Stimulated activated CD4-positive, alpha-beta T cell treated with anti-CD3 and anti-CD28 coated beads, Interleukin-4, amount 100 ng/mL, for 48 hours (primary cell): ENCODE measurements at places on chromosomes 13 and 19.

DNA sequence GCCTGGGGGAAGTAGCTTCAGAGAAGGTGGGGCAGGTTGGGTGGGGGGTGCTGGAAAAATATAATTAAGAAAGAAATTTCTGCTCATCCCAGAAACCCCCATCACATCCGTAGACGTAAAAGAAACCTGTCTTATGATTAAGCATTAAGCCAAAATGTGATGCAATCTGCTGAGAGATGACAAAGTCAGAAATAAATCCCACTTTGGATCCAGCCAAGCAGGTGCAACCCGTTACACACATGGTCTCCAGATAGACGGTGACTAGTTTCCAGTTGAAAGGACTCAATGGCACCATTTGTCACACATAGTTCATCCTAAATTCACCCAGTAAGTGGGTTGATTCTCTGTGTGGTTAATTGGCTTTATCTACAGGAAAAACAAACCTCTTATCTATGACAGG is 34.1 kb downstream of the PSG5 start:
- no peak for DNase-seq

- no peak for DNase-seq
Observed at GRCh38 chr19:3949997-3950859, 17.4 kb downstream of the NMRK2 start.

GRCh38 chr19:54871696-54872095 is 2.3 kb upstream of the FCAR start:
- no peak for DNase-seq

GRCh38 chr13:73544175-73544574 is 485.4 kb downstream of the KLF5 start:
- no peak for DNase-seq

GRCh38 chr19:12331211-12331941 is 2.1 kb downstream of the ZNF563 start:
- DNase-seq: peak; percentile 80

DNA sequence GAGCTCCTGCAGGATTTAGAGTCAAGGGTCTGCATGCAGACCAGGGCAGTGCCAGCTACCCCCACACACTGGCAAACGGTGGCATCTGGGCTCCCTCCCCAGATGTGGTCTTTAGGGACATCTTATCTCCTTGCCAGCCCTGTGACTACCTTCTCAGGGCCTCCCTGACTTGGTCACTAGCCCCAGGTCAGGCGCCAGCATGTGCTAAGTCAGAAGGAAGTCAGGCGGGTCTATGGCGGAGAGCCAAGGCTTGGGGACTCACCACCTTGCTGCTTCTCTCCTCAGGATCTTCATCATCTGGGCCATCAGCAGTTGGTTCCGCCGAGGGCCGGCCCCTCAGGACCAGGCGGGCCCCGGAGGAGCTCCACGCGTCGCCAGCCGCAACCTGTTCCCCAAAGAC is 17.6 kb downstream of the CLPTM1 start:
- DNase-seq: no peak

DNA sequence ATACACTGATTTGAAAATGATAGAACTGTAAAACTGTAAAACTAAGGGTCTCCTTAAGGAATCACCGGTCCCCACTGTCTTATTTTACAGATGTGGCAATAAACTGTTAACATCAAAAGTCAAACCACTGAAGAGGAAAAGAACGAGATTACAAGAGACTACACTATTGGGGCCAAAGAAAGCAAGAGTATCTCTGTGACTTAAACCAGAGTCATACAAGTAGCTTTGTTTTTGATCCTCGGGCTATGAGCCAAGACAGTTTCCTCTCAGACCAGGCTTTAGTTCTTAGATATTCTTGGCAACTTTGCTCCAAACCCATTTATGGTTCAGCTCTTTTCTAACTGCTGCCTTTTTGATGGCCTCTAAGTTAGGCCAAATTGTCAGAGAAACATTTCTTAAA is 113.8 kb downstream of the TBC1D4 start:
- DNase-seq: no peak

DNA sequence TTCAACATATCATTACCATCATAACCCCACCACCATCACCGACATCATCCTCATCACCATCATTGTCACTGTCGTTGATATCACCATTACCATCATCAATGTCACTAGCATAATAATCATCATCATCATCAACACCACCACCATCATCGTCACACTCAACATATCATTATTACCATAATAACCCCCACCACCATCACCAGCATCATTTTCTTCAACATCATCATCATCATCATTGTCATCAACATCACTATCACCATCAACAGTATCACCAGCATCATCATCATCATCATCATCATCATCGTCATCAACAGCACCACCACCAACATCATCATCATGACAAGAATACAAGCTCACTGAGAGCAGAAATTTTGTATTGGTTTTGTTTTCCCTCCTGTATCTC is 83.8 kb downstream of the MBD3L1 start:
- no peak for DNase-seq

DNA sequence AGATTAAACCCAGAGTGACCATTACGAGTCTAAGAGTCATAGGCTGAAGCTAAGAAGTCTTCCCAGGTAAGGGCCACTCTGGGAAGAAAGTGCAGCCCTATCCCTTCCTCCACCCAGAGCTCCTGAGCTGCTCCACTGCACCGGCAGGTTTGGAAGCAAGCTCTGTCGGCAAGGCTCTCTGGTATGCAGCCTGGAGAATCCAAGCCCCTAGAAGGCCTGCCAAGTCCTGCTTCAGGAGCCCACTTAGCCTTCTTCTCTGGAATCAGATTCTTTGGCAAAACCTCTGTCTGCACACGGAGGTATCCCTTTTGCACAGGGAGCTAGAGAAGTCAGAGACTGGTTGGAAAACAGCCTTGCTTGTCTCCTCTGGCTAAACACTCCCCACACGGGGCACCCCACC is 58.5 kb downstream of the CEBPG start:
- no peak for DNase-seq

DNA sequence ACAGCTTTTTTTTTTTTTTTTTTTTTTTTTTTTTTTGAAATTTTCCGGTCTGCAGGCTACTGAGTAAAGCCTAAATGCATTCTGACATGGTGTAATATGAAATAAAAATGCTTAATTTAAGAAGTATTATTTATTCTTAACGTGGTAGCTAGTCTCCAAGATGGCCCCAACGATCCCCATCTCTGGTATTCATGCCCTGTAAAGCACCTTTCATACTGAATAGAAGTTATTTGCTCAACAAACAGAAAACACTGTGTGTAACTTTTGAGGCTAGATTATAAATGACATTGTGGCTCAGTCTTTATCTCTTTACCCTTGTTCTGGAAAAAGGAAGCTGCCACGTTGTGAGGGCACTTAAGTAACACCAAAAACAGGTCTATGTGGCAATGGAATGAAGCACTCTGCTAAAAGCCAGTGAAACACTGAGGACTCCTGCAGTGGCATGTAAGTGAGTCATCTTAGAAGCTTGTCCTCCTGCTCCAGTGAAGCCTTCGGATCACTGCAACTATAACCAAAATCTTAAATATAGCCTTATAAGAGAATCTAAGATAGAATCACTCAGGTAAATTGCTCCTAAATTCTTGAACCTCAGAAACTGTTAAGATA is 128.7 kb downstream of the UGGT2 start:
- no peak for DNase-seq

- no peak for DNase-seq
Observed at GRCh38 chr19:1630811-1631210, 21.6 kb downstream of the TCF3 start.

DNA sequence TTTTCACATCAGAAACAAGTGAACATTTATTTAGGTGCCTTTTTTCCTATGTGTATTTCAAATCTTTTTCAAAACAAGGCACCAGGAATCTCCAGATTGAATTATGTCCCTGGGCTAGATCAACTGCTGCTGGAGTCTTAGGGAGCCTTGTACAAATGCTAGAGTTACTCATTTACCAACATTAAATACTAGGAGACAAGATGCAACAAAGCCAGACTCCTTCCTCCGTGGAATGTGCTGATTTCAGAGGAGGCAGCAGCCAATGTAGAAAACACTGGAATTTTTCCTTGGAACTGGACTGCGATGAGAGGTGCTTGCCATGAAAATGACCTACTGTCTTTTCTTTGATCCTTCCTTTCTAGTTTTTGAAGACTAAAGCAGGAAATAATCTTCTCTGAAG is 1514.7 kb upstream of the MIR17HG start:
- DNase-seq: no peak

DNA sequence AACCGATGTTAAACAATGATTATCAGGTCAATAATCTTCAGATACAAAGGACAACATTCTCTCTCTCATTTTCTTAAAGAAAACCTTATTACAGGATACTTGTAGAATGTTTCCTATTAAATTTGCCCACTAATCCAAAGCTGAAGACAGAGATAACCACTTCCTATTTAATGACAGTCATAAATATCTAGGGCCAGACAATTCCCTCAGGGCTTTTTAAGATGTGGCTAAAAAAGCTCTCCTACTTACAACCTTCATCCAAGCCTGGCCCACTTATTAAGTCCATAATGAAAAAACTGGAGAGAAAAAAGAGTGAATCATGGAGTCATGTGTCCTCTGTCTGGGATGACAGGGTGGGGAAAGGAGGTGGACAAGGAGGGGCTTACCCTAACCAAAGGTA is 235.9 kb downstream of the KLF12 start:
- no peak for DNase-seq

DNA sequence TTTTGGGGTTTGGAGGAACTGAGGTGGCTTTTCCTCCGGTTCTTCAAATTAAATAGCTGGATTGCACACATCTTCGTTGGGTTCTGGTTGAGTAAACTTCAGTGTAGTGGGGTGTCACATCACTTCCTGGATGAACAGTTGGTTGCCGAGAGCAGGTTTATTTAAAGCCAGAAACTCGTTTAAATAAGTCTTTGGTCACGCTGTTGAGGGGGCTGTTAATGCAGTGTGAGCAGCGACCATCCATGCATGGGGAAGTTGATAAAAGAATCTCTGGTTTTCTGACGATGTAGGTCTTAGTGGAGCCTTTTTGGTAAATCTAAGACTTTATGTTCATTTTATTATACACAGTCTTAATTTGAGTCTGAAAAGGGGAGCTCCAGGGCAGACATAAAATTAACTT is 351.2 kb upstream of the ARGLU1 start:
- DNase-seq: no peak

- no peak for DNase-seq
Observed at GRCh38 chr19:17073869-17074633, 1.2 kb downstream of the HAUS8 start.

DNA sequence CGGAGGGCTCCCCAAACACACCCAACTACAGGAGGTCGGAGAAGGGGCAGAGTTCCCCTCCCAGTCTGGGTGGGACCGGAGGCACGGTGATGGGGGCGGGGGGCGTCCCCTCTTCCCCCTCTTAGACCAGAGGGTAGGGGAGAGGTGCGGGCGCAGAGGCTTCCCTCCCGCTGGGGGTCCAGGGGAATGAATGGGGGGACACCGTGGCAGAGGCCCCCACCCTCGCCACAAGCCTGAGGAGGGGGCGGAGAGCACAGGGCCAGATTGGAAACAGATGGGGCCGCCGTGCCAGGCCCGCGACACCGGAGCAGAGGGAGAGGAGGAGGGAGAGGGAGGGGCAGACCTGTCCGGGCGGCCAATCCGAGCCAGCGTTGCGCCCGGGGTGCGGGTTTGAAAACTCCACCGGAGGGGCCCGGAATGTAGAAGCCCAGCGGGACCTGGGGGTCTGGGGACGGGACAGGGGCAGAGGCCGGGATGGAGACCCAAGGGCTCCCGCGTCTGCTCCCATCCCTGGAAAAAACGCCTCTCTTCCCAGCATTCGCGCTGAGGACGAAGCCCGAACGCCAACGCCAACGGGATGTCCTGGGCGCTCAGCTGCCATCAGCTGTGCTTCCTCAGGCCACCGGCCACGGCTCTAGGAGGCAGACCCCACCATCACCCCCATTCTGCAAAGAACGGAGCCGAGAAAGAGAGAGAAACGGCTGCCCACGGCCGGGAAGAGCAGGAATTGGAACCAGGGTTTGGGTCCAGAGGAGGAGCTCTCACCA is 46.8 kb downstream of the PTPRS start:
- DNase-seq: no peak

- DNase-seq: no peak
Observed at GRCh38 chr13:38866649-38867048, 124.0 kb downstream of the STOML3 start.

GRCh38 chr13:42603571-42603970 is 29.6 kb downstream of the TNFSF11 start:
- no peak for DNase-seq

GRCh38 chr19:16098416-16098768 is 13.3 kb upstream of the RAB8A start:
- DNase-seq: no peak

GRCh38 chr19:42419309-42419708 is 7.9 kb downstream of the LIPE start:
- DNase-seq: no peak

GRCh38 chr13:89372193-89372592 is 1701.0 kb downstream of the SLITRK5 start:
- DNase-seq: no peak

DNA sequence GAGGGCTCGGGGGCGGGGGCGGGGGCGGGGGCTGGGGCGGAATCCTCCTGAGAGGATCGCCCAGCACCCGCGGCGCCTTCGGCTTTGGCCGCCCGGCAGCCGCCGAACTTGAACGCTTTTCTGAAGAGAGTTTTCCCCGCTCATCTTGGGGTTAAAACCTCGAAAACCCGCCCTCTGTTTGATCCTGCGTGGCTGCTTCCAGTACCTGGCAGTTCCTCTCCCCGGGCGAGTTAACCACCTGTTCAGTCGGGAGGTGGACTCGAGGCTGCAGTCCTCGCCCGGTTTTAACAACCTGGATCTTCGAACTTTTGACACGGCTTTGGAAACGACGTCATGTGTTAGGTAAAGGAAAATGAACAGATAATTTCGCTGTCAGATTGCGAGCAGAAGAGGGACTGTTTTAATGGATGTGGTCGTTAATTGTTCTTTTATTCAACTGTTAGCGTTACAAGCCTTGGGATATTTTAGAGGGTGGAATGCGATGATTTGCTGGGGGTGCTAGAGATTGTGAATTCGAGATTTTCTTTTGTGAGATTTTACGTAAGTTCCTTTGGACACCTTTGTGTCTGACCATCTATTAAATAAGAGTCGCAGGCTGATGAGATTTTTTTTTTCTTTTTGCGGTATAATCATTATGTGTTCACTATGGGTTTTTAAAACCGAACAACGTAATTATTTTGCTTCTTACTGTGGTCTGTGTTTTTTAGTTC is 1.0 kb downstream of the FNDC3A start:
- DNase-seq: peak; percentile 43

DNA sequence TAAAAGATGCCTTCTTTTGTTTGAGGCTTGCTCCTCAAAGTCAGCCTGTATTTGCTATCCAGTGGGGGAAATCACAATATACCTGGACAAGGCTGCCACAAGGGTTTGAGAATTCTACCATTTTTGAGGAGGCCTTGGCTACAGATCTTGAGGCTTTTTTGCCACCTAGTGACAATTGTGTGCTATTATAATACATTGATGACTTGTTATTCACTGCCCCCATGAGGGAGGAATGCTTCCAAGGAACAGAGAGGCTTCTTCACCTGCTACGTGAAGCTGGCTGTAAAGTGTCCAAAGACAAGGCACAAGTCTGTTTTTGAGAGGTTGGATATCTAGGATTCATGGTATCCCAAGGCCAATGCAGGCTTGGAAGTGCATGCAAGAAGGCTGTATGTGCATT is 72.5 kb downstream of the ZNF708 start:
- DNase-seq: no peak

- DNase-seq: no peak
Observed at GRCh38 chr19:33440682-33441081, 67.2 kb downstream of the CEBPG start.
